H4 (cell line): ENCODE measurements at places on chromosomes 2 and 18. TPM values are rescaled to one million over a fixed set of nuclear protein-coding genes. Genes with fewer than 3 reads are reported as not detected.

Gene CXCR4
- total RNA-seq, result 0.06 TPM in 1 of 2 replicates, not detected in the other

Gene CRYGC
- total RNA-seq, result not detected in 2 replicates

Gene UGT1A7
- not detected in 2 replicates for total RNA-seq

Gene TTR
- not detected in 2 replicates for total RNA-seq

Gene DTNA
- total RNA-seq, result 11.7 and 17.9 TPM in 2 replicates

Gene CCDC148
- total RNA-seq, result 0.52 and 1.5 TPM in 2 replicates

Gene GNLY
- not detected in 2 replicates for total RNA-seq

Gene TUBB8B
- total RNA-seq, result not detected in 2 replicates

Gene ACTR1B
- total RNA-seq, result 31.0 and 31.4 TPM in 2 replicates

Gene MROH2A
- total RNA-seq, result 0.02 TPM in 1 of 2 replicates, not detected in the other

Gene REG1A
- 0.49 and 0.95 TPM in 2 replicates for total RNA-seq

Gene CASP8
- 24.2 and 27.2 TPM in 2 replicates for total RNA-seq
